ENCODE measurements at places on chromosomes 6 and 20. TPM values are rescaled to one million over a fixed set of nuclear protein-coding genes. Genes with fewer than 3 reads are reported as not detected.
A peak's percentile ranks its signal among the peaks of the same experiment; 100 is the strongest.

DNA sequence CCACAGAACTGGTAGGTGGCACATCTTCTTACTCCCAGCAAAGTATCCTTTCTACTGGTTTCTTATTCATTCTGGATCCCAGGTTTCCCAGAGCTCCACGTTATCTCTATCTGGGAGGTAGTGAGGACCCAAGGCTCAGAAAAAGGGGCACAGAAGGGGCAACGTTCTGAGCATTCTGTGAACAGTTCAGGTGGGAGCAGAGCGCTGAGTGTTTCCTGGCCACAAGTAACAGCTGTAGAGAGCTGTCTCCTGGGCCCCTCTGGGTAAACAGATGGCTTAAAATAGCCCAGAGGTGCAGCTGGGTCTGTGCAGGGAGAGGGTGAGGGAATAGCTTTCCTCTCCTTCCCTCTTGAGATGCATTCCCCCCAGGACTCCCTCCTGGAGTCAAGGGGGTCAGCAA lies 2.1 kb downstream of the APOBEC2 start:
- DNase-seq, result no peak

GRCh38 chr6:159941286-159942113 lies 27.4 kb upstream of the IGF2R start:
- peak; percentile 51 for DNase-seq

DNA sequence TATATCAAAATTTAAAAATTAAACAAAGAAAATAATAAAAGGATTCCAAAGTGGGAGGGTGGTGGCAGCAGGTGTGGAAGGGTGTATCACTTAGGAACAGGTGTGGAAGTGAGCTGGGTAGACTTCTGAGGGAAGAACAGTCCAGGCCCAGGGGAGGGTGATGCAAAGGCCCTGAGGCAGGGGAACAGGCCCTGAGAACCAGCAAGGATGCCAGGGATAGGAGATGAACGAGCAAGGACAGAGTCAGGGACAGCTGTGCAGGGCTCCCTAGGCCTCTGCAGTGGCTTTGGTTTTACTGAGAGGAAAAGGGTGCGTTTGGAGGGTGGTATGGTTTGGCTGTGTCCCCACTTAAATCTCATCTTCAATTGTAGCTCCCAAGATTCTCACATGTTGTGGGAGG lies 9.4 kb upstream of the RAET1E start:
- DNase-seq, result no peak

RSPH4A gene
- not detected for total RNA-seq

MYO6 gene
- total RNA-seq, result 9.4 TPM

DNA sequence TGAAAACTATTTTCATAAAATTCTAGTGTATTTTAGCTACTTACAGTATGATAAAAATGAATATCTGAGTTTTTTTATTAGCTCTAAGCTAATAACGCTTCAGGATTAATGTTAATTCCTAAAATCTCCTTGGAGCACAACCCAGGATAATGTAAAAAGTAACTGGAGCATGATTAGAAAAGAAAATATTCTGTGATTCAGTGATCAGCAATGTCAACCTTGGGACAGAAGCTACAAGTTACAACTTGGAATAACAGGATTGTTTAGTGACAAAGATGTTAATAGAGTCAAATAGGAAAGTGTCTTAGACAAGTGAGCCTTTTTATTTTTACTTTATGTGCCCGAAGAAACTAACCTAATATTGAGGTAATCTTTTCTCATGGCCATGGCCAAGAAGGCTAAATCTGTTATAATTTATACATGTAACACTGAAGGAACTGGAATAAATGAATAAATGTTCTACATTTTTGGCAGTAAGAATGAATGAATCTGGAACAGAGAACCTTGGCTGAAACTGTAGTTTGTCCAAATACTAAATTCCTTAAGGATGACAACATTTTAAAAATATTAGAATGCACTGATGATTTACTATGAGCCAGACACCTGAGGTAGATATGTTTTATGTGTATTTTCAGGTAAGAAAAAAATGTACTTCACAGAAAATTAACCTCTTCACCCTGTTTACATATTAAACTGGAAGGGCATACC lies 994.0 kb downstream of the GRIK2 start:
- no peak for DNase-seq

NKX2-2 gene
- total RNA-seq, result 4.4 TPM

- DNase-seq, result no peak
These were observed 225.7 kb downstream of the HAO1 start for GRCh38 chr20:7714549-7714948.

JAG1 gene
- 9.4 TPM for total RNA-seq

- DNase-seq, result no peak
These were observed 459.7 kb downstream of the MMUT start for GRCh38 chr6:49003348-49003747.

- DNase-seq, result no peak
These were observed 594.9 kb downstream of the CDH26 start for GRCh38 chr20:60553095-60553494.

DNA sequence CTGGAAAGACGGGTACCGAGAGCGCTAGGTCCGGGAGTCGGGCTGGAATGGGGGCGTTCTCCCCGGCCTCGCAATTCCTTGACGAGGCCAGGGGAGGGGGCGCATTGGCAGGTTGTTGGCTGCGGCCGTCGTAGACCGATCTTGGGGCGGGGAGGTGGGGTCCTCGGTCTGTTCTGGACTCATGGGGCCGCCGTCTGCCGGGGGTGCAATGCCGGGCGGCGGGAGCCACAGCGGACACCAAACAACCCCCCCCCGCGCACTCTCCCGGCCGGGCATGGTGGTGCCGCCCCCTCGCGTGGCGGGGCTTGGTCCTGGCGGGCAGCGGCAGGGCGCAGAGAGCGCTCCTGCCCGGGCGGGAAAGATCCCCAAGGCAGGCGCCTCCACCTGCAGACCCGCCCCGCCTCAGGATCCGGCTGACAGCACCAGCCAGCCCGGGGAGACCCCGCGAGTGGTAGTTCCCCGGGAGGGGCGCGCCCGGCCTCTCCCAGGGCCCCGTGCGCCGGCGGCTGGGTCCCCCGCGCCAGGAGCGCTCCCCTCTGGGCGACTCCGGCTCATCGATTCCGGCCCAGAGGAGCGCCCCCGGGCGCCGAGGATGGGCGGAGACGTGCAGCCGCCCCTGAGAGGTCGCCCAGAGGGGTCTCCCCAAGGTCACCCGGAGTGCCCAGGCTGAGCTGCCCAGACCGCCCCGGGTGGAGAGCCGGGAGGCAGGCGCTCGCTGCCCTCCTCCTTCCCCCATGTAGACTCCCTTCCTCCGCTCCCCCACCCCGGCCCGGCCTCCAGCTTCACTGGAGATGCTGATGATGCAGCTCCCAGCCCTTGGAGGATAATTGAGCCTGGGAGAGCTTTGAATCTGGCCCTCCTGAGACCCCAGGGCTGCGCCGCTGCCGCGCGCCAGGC lies 709 bp downstream of the PPP1R16B start:
- no peak for DNase-seq

ZNF831 gene
- total RNA-seq, result not detected

GRCh38 chr6:24329451-24329850 lies 28.4 kb downstream of the DCDC2 start:
- DNase-seq, result no peak

- no peak for DNase-seq
These were observed 541.6 kb upstream of the POU3F2 start for GRCh38 chr6:98292810-98293209.

GNL1 gene
- total RNA-seq, result 15.0 TPM

DNA sequence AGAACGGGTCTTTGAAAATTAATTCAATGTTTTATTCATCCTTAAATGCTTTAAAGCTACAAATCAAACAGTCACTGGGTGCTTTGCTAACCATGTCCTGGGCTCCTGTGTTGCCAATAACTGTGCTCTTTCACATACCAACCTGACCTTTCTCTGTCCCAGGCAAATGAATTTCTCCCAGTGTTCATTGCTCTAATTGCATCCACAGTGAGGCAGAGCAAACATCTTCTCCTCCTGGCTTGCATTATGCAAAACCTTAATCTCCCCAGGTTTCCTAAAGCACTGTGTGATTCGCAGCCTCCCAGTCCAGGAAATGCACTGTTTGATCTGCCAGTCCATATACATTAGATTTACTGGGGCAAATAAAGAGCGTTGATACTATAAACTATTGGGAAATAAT lies 219.0 kb downstream of the PREX1 start:
- DNase-seq, result no peak

DNA sequence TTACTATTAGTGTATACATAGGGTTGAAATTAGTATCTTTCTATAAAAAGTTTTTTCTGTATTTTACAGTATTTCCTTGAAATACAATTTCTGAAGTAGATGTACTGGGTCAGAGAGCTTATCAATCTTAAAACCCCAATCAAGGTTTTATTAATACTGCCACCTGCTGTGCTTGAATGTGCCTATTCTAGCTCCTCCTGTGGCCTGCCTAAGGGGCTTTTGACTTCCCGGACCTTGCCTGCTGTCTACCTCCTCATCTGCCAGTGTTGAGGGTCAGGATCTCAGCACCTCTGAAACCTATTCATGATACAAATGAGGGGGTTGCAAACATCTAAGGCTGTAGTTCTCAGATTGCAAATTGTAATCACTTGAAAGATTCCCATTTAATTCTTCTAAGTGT lies 9.2 kb downstream of the PACRG start:
- DNase-seq, result no peak

RNF144B gene
- 0.60 TPM for total RNA-seq

PRL gene
- total RNA-seq, result not detected

DNA sequence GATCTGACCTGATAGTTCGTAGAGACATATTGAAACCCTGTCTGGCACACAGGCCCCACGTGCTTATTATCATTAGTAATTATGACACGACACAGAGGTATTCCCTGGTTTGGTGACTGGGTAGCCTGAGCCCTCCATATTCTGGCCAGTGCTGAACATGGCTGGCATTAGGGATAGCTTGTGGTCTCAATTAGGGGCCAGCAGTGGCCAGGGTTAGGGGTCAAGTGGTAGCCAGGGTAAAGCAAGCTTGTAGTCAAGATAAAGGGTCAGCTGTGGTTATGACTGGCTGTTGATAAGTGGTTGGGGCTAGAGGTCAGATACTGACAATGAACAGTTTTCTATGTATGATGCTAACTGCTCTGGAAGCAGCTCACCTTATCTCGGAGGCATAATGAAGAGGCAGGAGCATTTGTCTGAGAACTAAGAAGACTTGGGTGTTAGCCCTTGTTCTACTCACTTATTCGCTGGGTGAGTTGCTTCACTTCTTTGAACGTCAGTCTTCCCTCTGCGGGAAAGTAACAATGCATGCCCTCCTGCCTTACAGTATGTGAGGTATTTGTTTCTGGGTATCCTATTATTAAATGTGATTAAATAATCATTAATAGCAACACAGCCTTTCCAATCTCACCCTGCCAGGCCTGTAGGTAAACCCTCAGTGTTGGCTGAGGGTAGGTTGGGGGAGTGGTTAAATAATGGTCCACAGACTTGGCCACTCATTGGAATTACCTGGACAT lies 66.7 kb downstream of the VEGFA start:
- no peak for DNase-seq

REV3L gene
- 15.3 TPM for total RNA-seq

- DNase-seq, result no peak
These were observed 469 bp downstream of the STX16 start for GRCh38 chr20:58651559-58651945.

DNA sequence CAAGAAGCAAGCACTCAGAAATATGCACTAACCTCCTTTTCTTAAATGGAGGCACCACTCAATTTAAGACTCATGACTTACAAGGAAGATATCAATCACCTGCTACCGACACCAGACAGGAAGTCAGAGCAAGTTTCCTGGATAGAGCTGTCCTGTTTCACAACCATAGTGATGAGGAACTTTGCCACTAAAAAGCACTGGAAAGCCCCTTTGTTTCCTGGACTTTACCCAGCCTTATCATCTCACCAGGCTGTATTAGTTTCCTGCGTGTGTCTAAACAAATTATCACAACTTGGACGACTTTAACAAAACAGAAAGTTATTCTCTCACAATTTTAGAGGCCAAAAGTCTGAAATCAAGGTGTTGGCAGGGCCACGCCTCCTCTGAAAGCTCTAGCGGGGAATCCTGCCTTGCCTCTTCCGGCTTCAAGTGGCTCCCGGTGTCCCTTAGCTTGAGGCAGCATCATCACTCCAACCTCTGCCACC lies 253.8 kb upstream of the STXBP5 start:
- DNase-seq, result peak; percentile 68

- no peak for DNase-seq
These were observed 44.7 kb downstream of the MCUR1 start for GRCh38 chr6:13769655-13770053.

DNA sequence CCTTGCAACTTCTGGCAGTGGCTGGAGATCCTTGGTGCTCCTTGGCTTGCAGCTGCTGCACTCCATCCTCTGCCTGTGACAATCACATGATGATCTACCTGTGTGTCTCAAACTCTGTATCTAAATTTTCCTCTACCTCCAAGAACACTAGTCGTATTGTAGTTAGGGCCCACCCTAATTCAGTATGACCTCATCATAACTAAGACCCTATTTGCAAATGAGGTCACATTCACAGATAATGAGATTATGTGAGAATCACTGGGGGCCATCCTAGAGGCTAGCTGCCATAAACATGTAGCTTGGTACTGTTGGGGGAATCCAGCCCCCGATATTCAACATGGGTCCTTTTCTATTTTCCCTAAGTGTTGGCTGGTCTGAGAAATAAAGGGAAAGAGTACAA lies 183.0 kb upstream of the SMLR1 start:
- DNase-seq, result no peak

DNA sequence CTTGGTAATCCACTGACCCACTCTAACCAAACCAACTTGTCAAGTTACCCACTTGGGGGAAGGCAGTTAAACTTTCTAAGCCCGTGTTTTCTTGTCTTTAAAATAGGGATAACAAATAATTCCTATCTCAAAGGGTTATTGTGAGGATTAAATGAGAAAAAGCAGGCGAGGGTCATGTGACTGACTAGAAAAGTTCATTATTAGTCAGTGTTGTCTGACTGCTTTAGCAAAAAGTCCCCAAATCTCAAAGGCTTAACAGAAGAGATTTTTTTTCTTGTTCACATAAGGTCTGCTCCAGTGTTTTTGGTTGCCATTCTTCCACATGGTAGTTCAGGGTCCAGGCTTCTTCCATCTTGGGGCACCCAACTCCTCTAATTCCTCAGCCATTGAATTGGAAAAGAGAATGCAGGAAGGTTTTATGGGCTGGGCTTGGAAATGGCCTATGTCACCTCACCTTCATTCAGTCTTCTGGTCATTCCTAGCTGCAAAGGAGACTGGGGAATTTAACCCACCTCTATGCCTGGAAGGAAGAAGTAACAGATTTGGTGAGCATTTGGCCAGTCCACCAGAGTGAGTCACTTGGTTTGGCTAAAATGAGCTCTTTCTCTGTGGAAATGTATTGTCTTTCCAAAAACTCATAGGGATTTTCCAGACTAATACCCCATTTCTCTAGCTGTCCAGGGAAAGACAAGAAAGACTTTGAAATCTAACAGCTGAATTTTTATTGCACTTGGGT lies 77.0 kb downstream of the CAP2 start:
- no peak for DNase-seq

RAET1E gene
- total RNA-seq, result 1.0 TPM

BPIFA1 gene
- not detected for total RNA-seq

All from A172 (cell line).